Muscle of back (tissue), 13 donors: ENCODE measurements at places on chromosomes 5 and 9.

DNA sequence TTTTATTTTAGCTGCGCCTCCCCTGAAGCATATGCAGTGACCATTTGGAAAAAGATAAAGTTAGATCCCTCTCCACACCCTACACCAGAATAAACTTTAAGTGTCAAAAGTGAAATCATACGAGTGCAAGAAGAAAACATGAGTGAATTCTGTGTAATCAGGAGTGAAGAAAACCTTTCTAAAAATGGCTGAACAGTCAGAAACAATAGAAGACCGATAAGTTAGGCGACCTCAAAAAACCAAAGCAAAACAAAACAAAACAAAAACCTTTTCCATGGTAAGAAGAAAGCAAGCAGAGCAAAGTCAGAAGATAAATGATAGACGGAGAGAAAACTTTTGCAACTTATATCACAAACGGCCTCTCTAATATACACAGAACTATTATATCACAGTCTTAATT lies 16.6 kb upstream of the TSC1 start:
- no peak for DNase-seq

- DNase-seq, result no peak
These were observed 97.7 kb upstream of the CDH6 start for GRCh38 chr5:31095796-31096195.

DNA sequence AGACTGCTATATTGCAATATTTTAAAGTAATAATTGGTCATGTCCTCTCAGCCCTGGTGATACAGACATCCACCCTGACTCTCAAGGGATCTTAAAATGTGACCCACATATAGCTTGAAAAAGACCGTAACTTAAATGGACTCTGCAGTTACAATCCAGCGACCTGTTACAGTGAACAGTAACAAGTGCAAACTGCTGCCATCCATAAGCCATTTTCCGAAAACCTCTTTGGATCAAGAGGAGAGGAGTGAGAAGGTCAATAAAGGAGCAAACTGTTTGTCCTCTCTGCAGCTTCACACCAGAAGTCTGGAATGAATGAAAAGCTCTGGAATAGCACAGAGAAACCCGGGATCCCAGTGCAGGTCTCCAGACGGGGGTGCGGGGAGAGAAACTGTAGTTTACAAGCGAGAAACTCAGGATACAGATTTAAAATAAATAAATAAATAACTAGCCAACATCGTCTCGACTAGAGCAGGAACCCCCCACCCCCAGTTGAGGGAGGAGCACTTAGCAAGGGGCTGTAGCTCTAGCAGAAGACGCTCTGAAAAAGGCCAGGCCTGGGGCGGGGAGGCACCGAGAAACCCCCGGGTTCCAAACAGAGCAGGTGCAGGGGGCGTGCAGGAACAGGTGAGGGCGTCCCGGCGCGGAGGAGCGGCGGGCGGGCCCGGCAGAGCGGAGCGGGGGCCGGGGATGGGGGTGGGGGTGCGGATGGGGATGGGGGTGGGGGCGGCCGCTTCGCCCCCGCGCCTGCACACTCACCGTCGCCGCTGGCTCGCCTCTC lies 572 bp downstream of the ZDHHC21 start:
- peak; percentile 21 for DNase-seq

DNA sequence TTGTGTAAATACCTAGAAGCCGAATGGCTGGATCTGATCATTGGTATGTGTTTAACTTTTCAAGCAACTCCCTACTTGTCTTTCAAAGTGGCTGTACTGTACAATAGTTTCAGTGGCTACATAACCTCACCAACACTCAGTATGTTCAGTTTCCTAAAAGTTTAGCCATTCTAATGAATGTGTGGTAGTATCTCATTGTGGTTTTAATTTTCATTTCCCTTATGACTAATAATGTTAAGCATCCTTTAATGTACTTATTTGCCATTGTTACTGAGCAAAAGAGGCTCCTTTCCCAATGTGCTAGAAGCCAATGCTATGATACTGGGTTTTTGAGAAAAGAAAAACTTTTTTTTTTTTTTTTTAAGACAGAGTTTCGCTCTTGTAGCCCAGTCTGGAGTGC lies 27.8 kb upstream of the ALDOB start:
- no peak for DNase-seq

DNA sequence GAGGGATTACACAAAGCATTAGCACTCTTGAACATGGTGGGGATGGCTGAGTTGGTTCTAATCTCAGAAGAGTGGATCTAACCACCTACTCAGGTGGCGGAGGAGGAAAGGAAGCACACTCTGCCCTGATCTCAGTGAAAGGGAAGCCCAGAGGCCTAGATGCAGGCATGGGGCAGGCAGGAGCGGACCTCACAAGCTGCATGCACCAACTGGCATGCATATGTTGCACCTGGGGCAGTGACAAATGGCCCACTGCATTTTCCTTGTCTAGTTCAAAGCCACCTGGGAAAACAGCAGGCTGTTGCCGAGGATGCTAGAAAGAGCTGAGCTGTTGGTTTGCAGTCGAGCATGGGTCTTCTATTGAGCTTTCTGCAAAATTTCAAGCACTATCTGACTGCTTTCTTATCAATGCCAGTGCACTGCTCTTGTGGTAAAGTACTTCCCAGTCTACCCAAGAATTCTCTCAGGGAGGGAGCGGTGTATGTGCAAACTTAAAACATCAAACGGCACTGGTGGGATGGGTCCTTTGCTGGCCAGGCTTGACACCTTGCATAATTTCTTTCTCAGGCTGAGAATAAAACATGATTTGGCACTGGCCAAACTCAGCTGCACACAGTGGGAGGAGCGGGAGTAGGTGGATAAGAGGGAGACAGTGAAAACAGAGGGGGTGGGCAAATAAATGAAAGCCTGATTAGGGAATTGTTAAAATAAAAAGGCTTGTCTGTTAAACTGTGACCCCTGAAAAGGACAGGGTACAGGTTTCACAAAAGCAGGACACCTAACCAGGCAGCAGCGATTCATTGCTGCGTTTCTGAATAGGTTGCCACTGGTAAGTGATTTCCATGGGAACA lies 108.9 kb downstream of the MARCHF3 start:
- no peak for DNase-seq

GRCh38 chr9:135960411-135961276 lies 529 bp downstream of the UBAC1 start:
- DNase-seq, result no peak

DNA sequence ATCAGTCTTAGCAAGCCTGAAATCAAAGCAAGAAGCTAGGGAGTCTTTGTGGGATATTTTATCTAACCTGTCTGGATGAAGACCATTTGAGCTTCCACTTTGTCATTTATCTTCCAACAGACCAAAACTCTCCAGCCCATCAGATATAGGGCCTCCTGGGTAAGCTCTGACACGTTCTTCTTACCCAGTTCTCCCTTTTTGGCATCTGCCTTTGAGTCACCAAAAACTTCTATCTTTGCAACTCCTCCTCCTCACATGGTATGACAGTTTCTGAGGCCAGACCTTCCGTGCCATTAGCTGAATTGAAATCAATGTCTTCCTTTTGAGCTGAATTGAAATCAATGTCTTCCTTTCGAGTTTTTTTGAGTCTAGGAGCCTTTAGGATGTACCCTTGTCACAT lies 156.6 kb upstream of the SPRY4 start:
- DNase-seq, result no peak

GRCh38 chr5:55935371-55935770 lies 59.4 kb downstream of the IL6ST start:
- DNase-seq, result no peak

GRCh38 chr5:172493461-172493860 lies 39.1 kb upstream of the SH3PXD2B start:
- DNase-seq, result no peak
